HCT116 (cell line): ENCODE measurements at places on chromosomes 13 and 19. TPM values are rescaled to one million over a fixed set of nuclear protein-coding genes. Genes with fewer than 3 reads are reported as not detected.
A peak's percentile ranks its signal among the peaks of the same experiment; 100 is the strongest.

GRCh38 chr13:112806739-112807652, 117.2 kb downstream of the ATP11A start:
- H3K27ac ChIP-seq: no peak overlapping the region
- H3K4me3 ChIP-seq: no peak overlapping the region
- H3K36me3 ChIP-seq: peaks cover 4% of the 10 kb centered on the region; the same call in 1 of the 2 replicates
- H3K4me1 ChIP-seq: no peaks in the 10 kb centered on the region
- DNase-seq: no peak

DNA sequence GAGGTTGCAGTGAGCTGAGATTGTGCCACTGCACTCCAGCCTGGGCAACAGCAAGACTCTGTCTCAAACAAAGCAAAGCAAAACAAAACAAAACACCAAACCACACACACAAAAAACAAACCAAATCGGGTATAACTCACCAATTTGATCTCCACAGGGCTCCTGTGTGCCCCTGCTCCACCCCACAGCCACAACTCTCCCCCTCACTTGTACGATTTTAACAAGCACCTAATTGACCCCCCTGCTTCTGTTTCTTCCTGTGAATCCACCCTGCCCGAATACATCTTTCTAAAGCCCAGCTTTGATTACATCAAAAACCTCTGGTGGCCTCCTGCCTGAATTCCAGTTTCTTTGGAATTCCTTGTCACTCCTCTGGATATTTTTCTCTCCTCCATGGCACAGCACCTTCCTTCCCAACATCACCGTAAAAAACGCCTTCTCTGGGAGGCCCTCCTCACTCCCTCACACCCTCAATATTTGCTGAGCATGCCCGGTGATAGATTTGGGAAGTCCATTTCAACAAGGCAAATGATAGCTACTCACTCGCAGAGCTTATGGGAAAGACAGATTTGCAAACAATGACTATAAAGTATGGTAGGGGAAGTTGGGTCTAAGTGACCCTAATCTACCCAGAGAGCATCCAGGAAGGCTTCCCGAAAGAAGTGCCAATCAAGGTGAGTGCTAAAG, 11.6 kb upstream of the RANBP3 start:
- H3K4me3 ChIP-seq: peak overlapping the region; percentile 48; the same call in 1 of the 2 replicates
- H3K27me3 ChIP-seq: no peaks in the 10 kb centered on the region
- H3K4me1 ChIP-seq: peaks cover 19% of the 10 kb centered on the region
- no peak for DNase-seq
- H3K27ac ChIP-seq: no peak overlapping the region
- no peaks in the 10 kb centered on the region for H3K36me3 ChIP-seq

DNA sequence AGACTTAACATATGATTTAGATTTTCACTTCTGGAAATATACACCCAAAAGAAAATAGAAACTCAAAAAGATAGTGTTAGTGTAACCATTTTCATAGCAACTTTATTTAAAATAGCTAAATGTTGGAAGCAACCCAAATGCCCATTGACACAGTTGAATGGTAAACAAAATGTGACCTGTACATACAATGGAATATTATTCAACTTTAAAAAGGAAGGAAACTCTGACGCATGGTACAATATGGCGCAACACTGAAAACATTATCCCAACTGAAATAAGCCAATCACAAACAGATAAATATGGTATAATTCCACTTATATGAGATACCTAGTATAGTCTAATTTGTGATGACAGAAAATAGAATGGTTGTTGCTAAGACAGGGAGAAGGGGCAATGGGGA, 1456.1 kb upstream of the MIR17HG start:
- no peak overlapping the region for H3K4me3 ChIP-seq
- no peaks in the 10 kb centered on the region for H3K36me3 ChIP-seq
- H3K27ac ChIP-seq: no peak overlapping the region
- no peak for DNase-seq
- H3K27me3 ChIP-seq: no peaks in the 10 kb centered on the region
- no peaks in the 10 kb centered on the region for H3K4me1 ChIP-seq

DNA sequence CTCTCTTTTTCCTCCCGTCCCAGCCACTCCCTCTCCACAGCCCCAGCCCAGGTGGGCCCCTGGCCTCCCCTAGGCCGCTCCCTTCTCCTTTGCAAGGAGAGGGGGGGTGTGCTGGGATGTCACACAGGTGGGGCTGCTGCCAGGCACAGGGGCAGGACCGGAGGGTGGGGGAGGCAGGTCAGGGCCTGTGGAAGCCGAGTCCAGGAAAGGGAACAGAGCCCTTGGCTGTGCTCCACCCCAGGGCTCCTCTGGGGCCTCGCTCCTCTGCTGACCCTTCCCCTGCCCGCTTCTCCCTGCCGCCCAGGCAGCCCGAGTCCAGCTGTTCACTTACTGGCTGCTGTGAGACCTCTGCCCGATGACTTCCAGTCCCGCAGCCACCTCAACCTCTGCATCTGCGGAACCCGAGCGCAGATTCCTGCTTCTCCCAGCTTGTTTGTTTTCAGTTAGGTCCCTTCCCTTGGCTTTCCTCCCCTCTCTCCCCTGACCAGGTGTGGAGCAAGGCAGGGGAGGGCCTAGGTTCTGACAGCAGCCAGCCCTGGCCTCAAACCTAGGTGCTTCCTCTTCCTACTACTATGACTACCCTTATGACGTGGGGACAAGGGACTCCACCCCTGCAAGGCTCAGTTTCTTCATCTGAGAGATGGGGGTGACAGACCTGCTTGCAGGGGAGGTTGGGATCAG, 850 bp upstream of the KLK11 start:
- H3K27me3 ChIP-seq: no peaks in the 10 kb centered on the region
- no peak for DNase-seq
- H3K36me3 ChIP-seq: no peaks in the 10 kb centered on the region
- H3K27ac ChIP-seq: no peak overlapping the region
- H3K4me3 ChIP-seq: no peak overlapping the region

Gene DENND1C
- 0.54 TPM for total RNA-seq

Gene GJB2
- 44.7 TPM for total RNA-seq

Gene SLC7A9
- 0.42 TPM for total RNA-seq
